Forelimb muscle (tissue), 1 donor: ENCODE measurements at places on chromosomes 3 and 15. TPM values are rescaled to one million over a fixed set of nuclear protein-coding genes. Genes with fewer than 3 reads are reported as not detected.

GRCh38 chr3:197912741-197913476 is 37.1 kb upstream of the RPL35A start:
- no peak for DNase-seq

DNA sequence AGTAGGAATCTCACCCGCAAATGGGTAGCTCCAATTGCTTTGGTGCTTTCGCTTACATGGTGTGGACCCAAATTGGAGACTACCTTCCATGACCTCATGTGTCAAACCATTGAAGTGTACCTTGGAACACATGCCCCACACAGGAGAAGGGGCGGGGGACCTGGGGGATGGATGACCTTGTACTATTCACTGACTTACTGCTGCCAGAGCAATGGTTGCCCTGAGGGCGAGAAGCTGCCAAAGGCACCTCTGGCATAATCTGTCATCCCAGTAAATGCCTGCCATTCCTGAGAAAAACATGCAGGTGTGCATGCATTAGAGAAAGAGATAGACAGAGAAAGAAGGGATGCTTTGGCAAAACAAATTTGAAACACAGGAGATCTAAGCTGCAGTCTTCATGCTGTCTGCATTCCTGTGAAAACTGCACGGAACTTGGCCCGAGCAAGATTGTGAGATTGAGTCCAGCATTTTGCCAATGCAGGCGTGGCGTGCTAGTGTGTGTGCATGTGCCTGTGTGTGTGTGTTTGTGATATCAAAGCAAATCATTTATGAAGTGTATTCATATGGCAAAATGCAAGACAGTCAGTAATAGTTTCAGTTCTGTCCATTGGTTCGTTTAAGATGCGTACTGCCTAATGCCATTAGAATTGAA is 219.5 kb upstream of the MDFIC2 start:
- DNase-seq = no peak

DNA sequence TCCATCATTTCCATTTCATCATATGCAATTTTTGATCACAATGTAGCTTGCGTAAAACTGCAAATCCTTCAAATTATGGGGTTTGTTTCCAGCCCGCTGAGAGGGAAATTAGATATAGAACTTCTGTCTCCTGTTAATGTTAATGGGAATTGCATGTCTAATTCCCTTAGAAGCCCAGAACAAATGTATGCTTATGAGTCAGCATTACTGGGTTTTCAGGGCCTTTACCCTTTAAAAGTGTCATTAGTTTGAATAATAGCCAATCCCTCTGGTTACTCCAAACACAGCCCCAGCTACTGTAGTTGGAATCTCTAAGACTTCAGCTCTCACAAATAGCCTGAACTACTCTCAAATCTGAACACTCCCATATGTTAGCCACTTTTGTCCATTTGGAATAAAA is 439.4 kb downstream of the C3orf38 start:
- DNase-seq = no peak

DNA sequence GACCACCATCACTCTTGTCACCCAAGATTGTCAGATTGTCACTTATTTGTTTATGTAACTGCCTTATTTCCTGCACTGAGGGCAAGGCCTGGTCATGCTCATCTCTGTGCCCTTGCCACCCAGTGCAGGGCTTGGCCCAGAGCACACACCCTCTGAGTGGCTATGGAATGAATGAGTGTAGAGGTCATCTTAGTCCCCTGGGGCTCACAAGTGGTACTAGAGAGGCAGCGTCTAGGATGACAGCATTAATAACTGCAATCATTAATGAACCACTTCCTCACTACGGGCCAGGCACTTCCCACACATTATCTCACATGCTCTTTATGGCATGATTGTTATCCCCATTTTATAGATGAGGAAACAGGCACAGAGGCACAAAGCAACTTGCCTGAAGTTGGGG is 117.0 kb downstream of the SMAD6 start:
- no peak for DNase-seq

- DNase-seq = no peak
Measured at GRCh38 chr3:53890726-53891475, 758 bp downstream of the SELENOK start.

DNA sequence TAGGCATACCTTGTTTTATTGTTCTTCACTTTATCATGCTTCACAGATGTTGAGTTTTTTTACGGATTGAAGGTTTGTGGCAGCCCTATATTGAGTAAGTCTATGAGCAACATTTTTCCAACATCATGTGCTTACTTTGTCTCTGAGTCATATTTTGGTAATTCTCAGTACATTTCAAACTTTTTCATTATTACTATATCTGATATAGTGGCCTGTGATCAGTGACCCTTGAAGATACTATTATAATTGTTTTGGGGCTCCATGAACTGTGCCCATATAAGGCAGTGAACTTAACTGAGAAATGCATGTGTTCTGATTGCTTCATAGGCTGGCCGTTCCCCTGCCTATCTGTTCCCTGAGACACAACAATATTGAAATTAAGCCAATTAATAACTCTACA is 42.8 kb upstream of the NSMCE3 start:
- no peak for DNase-seq

GRCh38 chr15:73568564-73569280 is 64.5 kb downstream of the NPTN start:
- no peak for DNase-seq

- no peak for DNase-seq
Measured at GRCh38 chr3:29868543-29869101, 587.8 kb downstream of the RBMS3 start.

Gene ANKRD63
- polyA plus RNA-seq = 0.32 TPM

Gene GOLGA6L9
- polyA plus RNA-seq = 3.9 TPM
